Muscle of leg (tissue), 16 donors: ENCODE measurements at places on chromosomes 2 and 18.

GRCh38 chr2:144350151-144350802 is 169.6 kb downstream of the ZEB2 start:
- peak; percentile 70 for DNase-seq

- DNase-seq, result no peak
Observed at GRCh38 chr2:171483793-171484192, 38.5 kb upstream of the CYBRD1 start.

GRCh38 chr2:27875089-27875881 is 14.9 kb downstream of the RBKS start:
- DNase-seq, result no peak

DNA sequence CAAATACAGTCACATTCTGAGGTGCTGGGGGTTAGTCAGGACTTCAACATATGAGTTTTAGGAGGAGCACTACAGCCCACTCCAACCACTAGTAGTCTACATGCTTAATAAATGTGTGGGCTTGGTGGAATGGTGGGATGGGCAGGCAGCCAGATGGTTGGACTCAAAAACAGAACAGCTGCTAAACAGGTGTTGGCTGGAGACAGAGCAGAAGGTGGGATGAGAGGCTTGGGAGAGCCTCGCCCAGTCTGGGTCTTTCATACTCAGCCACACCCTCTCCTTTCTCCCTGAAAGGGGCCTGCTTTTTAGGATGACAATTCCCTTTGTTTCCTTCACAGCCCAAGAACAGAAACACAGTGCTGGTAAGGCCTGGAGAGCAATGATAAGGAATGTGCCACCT is 143.9 kb upstream of the KLHL29 start:
- DNase-seq, result peak; percentile 77

DNA sequence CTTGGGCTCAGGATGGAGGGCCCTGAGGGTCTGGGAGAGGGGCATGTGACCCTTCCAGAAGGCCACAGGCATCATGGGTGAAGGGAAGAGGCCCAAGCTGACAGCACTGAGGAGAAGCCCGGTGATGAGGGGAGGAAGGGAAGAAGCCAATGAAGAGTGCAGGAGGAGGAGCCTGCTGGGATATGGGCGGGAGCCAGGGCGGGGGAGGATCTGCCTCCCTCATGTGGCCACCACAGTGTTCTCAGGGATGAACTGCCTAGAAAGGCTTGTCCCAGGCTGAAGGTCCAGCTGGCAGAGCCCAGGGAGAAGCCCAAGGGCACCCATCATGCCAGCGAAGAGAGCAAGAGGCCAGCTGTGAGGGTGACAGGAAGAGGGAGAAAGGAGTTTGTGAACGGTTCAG is 24.6 kb upstream of the PLB1 start:
- DNase-seq, result no peak

DNA sequence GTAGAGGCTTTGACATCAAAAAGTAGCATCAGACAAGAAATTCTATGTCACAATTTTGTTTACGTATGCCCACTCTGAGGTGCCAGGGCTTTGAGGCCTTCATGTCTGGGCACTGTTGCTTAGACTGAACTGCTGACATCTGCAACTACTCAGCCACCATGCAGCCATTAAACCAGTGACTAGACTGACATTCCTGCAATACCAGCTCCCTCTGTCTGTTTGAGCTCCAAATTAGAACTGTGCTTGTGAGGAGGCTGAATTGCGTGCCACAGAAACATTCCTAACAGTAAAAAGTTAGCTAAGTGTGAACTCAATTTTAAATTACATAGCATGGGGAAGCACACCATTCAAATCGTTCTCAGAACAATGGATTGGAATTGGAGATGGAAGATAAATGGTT is 163.2 kb downstream of the INSIG2 start:
- DNase-seq, result peak; percentile 33

- peak; percentile 92 for DNase-seq
Observed at GRCh38 chr2:200378652-200379290, 72.3 kb downstream of the SPATS2L start.

GRCh38 chr2:241863536-241863954 is 4.9 kb upstream of the PDCD1 start:
- DNase-seq, result peak; percentile 82

DNA sequence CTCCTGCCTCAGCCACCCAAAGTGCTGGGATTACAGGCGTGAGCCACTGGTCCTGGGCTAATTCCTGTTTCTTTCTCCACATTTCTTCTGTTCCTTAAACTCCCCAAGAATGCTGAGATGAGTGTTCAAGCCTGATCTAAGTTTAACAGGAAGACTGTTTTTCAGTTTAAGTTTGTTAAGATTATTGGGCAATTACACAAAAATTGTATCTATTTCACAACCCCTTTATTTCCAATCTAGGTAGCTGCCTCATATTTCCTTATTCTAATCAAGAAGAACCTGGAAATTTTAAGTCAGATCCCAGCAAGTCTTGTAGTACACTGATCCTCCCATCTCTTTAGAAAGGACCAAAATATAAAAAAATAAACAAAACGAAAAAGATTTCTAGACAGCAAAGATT is 11.7 kb downstream of the SFT2D3 start:
- no peak for DNase-seq

DNA sequence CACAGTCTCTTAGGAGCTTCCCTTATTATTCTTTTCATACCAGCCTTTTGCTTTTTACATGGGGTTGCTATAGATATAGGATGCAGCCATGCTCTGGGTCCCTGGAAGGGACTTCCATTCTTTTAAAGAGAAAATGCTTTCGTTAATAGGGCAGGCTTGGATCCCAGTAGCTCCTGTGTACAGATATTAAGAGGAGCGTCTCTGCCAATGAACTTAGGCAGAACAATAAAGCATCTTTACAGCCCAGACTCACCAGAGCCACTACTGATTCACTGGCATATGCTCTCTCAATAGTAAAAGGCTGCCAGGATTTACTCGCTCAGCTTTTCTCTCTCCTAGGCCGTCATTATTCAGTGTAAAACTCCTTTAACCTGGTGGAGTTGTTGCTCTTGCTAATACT is 1385.4 kb upstream of the PIK3C3 start:
- DNase-seq, result no peak

- DNase-seq, result no peak
Observed at GRCh38 chr18:36843199-36843598, 14.3 kb downstream of the KIAA1328 start.

DNA sequence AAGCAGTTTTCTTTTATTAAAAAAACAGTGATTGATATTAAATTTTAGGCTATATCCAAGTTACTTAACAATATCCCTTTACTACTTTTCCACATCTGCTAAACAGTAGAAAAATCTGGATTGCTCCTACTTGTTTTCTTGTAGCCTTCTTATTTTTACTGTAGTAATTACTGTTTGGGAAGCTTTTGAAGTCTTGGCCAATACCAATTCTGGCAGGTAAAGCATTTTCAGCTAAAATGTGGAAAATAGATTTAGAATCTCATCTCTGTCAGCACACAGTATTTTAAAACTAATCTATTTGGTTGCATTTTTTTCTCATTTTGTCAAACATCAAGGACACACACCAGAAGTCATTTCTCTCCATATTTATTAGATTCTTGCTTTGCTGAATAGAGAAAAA is 1485.7 kb upstream of the PIK3C3 start:
- peak; percentile 79 for DNase-seq

DNA sequence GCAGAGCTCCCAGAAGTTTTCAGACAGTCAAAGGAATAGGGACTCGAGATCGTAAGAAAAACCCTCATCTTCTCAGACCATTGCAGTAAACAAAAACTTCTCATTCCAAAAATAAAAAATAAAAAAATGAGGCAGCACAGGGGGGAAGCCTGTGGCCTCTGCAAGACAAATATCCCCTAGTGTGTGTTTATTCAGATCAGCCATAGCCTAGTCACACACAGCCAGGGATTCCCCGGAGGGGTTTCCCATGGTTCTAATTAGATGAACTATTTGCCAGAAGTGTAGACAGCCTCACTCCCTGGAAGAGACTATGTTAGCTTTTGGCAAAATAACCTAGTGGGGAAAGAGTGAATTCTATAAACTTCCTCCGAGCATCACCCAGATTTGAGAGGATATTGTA is 122.9 kb upstream of the KLF7 start:
- DNase-seq, result peak; percentile 30

DNA sequence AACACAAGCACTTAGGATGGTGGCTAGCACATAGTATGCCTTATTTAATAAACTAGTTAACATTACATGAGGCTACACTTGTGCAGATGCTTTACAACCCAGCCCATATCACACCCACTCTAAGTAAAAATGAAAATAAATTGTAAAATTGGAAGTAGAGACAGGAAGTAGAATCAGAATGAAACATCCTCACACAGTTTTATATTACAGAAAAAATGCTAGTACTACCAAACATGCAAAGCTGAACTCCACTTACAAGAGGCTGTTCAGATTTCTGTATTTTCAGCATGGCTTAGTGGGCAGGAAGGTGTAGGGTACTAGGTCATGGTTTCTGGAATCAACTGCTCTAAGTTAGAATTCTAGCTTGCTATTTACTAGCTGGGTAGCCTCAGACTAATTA is 18.2 kb upstream of the CRIM1 start:
- no peak for DNase-seq

DNA sequence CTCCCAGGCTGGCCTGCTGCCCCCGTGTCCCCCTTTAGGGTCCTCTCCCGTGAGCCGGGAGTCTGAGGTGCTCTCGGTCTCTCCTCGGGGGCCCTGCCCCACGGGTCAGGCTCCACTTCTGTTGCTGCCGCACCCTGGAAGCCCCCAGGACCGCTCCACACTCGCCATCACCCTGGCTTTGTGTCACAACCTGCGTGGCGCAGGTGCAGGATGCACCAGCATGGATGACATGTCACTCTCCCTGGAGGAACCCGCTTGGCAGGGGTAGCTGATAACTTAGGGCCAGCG is 10.8 kb upstream of the ARHGEF4 start:
- DNase-seq, result no peak

GRCh38 chr2:137983581-137983980 is 19.3 kb downstream of the HNMT start:
- no peak for DNase-seq

DNA sequence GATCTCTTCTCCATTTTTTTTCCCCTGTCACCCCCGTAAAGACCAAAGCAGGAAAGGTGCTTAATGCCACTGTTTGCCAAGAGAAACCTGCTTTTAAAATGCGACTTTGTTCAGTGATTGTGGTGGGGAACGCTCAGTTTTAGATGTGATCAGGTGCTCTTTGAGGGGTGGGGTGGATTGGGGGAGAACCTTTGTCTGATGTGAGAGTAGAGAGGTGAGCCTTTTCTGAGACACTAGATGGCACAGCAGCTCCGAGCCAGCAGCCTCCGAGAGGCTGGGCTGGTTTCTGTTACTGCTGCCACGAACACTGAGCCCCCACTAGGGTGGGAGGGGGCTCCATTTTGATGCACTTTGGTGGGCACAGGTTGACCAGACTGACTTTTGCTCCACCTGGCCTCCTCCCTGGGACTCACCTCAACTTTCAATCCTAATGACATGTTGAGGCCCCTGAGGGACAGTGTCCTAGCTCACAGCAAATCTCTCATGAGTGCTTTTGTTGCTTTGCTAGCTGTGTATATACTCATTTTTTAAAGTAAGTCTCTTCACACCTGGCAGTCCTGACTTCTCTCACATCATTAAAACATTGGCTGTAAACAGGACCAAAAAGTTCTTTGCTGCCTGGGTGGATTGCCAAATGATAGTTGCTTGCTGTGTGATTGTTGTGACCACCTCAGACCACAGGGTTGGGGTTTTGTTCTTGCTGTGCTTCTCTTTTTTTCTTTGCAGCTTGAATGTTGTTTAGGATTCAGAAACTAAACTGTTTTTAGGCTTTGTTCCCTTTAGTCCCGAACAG is 98.2 kb upstream of the MAP3K20 start:
- DNase-seq, result peak; percentile 29

GRCh38 chr18:30855762-30856161 is 186.8 kb downstream of the DSC3 start:
- no peak for DNase-seq

GRCh38 chr18:34647251-34647650 is 62.8 kb upstream of the DTNA start:
- DNase-seq, result no peak

GRCh38 chr2:74101574-74102300 is 46.0 kb downstream of the BOLA3 start:
- no peak for DNase-seq

GRCh38 chr2:225739328-225739727 is 339.8 kb downstream of the NYAP2 start:
- DNase-seq, result no peak

DNA sequence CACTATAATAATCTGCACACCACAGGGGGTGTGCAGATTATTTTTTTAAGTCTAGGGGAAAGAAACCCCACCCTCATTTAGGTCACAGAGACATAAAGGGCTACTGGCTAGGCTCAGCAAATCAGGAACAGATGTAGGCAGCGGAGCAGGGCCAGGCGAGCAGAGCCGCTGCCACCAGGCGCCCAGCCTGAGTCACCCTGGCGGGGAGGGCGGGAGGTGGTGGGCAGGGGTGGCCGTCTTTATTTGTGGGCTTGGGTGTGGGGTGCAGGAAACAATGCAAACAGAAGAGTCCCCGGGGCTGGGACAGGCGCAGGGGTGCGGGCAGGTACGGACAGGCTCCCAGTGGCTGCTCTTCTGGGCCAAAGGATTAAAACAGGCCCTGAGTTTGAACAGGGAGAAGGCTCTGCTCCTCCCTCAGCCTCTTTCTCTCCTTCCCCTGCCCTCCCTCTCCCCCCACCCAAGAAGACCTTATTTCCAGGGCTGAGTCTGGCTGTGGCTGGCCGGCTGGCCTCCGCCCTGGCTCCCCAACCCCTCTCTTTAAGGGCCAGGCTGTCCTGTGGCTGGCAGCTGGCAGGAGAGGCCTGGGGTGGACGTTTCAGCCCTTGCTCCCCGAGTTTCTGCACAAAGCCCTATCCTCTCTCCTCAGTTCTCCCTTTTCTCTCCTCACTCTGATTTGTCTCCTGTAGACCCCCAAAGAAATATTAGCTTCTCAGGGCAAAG is 142.9 kb upstream of the SMAD2 start:
- no peak for DNase-seq

DNA sequence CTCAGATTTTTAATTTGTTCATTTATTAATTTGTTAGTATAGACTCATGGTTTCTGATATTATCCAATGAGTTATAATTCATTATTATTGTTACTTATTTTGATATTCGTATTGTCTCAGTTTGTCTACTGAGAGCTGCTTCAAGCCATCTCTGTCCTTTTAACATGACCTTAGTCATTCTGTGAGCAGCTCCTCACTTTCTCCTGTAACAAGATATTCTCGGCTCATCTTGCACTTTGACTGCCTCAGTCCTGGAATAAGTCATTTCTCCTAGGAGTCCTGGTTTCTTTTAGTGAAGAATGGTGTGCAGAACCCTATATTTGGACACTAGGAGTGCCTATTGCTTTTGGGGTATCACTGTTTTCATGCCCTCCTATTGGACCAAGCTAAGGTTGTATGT is 13.2 kb downstream of the ASB1 start:
- no peak for DNase-seq

DNA sequence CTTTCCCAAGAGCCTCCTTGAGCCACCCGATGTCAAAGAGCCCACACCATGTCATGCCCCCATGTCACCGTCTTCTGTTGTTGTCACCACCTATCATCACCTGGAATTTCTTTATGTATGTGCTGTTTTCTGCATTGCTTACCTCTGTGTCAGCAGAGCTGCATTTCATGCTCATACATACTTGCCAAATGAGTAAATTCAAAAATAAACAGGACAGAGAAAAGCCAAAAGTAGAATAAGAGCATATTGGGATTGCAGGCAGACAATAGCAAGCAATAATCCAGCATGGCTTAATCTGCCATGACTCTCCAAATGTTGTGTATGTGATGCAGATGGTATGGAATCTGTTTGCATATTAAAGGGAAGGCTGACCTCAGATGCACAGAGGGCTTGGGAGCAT is 15.3 kb upstream of the RGPD4 start:
- no peak for DNase-seq
